Activated CD4-positive, alpha-beta T cell treated with anti-CD3 and anti-CD28 coated beads, Interleukin-2, amount 10 ng/mL, durations not matched to agents 7 days and 5 days (primary cell): ENCODE measurements at places on chromosomes 1 and 21. TPM values are rescaled to one million over a fixed set of nuclear protein-coding genes. Genes with fewer than 3 reads are reported as not detected.

COA7 gene
- total RNA-seq: 14.6 TPM

ESPN gene
- 0.77 TPM for total RNA-seq

FCRL3 gene
- 0.10 TPM for total RNA-seq

LCE6A gene
- total RNA-seq: not detected

VANGL2 gene
- total RNA-seq: 0.04 TPM

S100A7A gene
- total RNA-seq: not detected

PIK3R3 gene
- 3.9 TPM for total RNA-seq

MFN2 gene
- total RNA-seq: 60.3 TPM

LMX1A gene
- not detected for total RNA-seq

PIAS3 gene
- 18.8 TPM for total RNA-seq

GJA8 gene
- not detected for total RNA-seq

CD160 gene
- not detected for total RNA-seq

ZDHHC18 gene
- 45.1 TPM for total RNA-seq

ECE1 gene
- total RNA-seq: 101 TPM

GNAT2 gene
- total RNA-seq: not detected

ATF3 gene
- 13.0 TPM for total RNA-seq

TMEM240 gene
- total RNA-seq: 1.3 TPM

OSCP1 gene
- 2.2 TPM for total RNA-seq

NMNAT2 gene
- total RNA-seq: not detected

AUNIP gene
- total RNA-seq: 8.1 TPM

HSD3B1 gene
- not detected for total RNA-seq
